ENCODE measurements at places on chromosomes 12 and 14.

GRCh38 chr12:108616941-108617858 is 16.5 kb downstream of the SELPLG start:
- DNase-seq = no peak

DNA sequence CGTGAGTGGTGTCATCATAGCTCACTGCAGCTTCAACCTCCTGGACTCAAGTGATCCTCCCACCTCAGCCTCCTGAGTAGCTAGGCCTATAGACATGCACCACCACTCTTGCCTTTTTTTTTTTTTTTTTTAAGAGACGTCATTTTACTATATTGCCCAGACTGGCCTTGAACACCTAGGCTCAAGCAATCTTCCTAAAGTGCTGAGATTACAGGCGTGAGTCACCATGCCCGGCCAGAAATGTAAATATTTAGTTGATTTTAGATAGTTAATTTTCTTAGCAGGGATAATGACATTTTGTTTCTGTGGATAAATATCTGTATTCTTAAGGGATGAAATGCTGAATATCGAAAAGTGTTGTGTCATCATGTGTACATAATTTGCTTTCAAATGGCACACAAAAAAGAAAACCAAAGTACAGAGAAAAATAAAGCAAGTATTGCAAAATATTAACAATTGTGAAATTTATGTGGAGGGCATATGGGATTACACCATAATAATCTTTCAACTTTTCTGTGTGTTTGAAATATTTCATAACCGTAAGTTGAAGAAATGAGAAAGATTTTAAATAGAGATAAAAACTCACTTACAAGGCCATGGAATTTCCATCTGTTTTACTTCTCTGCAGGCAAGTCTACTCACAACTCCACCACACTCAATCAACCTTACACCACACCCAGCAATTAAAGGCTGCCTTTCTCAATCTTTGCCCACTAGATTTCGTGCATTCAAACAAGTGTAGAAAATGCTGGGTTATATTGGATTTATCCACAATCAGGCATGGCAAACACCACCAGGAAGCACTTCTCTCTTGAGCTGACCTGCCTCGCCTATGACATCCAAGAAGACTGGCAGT is 93.7 kb downstream of the SPTSSA start:
- DNase-seq = no peak

DNA sequence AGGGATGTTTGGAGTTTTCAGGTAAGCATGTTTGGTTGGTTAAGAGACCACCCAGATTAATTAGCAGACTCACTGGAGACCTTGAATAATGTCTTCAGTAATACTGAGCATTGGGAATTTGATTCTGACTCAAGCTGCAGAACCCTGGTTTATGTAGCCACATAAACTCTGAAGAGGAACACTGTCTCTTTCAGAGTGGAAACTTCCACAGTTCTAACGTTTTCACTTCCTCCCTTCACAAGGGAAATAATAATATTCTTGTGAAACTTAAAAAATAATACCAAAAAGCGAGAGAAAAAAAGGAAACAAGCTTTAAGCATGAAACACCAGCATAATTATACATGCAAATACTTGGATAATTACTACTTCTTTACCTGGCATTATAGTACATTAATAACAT is 40.0 kb upstream of the ST8SIA1 start:
- no peak for DNase-seq

- no peak for DNase-seq
Observed at GRCh38 chr14:62144863-62145262, 382.6 kb downstream of the SNAPC1 start.

DNA sequence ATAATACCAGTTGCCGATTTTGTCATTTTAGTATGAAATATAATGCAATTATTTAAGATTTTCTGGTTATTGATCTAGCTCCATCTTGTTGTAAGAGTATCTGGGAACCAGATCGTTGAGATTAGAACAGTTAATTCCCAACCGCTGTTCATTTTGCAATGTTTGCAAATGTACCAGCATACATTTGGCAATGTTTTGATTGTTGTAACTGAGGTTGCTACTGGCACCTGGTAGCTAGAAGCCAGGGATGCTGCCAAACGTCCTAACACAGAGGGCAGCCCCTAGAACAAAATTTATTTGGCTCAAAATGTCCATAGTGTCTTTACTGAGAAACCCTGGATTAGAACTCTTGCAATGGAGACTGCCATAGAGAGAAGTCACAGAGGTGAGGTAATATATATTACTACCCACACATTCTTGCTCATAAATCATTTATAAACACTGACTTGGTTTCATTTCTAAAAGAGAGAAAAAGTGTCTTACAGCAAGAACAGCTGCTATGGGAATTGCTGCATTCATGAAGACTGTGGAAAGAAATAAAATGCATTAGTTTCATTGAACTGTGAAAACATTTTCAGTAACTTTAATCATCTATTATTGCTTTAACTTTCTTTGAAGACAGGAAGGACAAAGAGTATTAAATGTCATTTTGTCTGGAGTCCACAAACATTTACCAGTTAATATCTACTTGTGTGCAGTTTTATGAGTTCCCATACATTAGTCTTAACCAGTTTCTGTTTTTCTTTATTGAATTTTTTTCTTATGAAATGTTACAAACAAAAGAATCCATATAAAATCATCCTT is 46.2 kb downstream of the ABCC9 start:
- no peak for DNase-seq

DNA sequence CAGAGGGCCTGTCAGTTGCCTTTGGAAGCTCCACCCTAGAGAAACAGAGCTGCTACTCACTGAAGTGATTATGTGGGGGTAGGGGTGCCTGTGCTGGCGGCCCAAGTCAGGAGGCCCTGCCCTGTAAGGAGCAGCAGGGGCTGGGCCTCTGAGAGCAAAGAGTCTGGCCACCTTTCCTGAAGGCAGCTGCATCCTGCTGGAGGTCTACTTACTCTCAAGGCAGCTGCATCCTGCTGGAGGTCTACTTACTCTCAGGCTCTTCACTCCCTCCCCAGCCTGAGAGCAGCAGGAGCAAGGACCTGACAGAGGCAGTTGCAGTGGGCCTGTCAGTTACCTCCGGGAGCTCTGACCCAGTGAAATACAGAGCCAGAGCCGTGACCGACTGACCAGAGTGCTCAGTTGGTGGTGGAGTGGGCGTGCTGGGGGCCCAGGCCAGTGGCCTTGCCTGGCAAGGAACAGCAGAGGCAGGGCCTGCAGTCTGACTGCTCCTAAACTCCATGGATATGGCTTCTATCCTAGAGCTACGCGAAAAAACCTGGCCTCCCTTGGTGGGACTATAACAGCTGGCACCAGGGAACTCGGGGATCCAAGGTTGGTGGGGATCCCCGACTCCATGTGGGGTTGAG is 32.3 kb downstream of the RAD51B start:
- DNase-seq = no peak

- no peak for DNase-seq
Observed at GRCh38 chr14:71321574-71322315, 414.5 kb downstream of the PCNX1 start.

DNA sequence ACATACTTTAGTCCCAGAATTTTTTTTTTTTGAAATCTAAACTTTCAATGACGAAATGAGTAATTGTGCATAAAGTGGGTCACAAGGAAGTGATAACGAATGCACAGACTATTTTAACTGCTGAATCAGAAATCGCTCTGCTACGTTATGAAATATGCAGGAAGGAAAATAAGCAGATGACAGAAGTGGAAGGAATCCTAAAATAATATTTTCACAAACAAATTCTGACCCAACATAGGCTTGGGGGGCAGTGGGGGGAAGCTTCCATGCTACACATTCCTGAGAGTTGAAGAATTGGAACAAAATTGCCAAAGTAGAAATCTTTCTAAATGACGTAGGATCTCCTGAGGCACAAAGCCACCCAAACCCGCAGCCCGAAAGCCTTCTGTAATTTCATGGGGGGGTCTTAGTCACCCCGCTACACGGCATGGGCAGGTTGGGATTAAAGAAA is 89.6 kb downstream of the ARF6 start:
- DNase-seq = no peak

GRCh38 chr12:126069549-126070165 is 1004.4 kb downstream of the AACS start:
- DNase-seq = no peak

DNA sequence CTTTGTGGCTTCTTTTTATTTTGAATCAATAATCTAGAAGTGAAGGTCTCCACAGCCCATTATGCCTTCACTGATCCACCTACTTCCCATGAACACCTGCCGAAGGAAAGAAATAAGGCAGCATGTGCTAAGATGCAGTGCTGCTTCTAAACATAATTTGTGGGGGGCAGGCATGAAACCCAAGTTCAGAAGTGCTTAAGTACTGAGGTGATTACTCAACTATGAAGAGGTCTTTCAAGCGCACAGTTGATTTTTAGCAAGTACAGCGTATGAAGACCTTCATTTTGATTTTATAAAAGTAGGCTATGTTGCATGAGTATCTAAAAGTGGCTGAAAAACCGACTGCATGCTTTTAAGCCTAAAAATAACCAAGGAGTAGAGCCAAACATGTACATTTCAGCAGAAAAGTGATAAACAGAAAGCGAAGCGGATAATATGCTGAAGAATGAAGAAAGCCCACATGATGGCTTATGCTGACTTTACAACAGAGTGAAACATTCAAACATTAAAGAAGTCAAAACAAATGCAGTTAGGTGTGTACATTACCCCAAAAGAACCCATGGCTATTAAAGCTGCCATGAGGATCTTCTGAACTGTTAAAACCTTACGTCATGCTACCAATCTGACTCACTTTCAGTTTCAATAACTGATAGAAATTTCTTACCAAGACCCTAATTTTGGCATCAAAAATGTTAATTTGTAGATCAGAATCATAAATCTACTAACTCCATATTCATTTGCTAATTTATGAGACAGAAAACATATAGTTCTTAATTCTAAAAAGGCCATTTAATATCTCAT is 29.3 kb downstream of the KICS2 start:
- no peak for DNase-seq

- DNase-seq = no peak
Observed at GRCh38 chr14:61344437-61345150, 23.2 kb downstream of the PRKCH start.

DNA sequence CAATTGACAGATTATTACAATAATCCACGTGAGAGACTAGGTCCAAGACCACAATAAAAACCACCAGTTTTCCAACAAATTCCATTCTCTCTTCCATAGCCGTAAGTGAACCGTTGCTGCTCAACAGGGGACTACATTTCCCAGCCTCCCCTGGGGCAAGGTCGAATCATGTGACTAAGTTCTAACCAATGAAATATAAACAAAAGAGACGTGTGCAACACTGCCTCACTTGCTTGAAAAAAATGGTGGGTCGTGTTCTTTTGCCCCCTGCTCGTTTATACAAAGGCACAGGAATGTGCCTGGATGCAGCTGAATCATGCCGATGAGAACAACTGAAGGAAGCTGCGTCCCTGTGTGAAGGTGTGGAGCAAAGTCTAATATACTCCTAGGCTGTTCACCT is 51.1 kb downstream of the HSPB8 start:
- no peak for DNase-seq

- no peak for DNase-seq
Observed at GRCh38 chr14:54702014-54702491, 135.1 kb downstream of the SAMD4A start.

DNA sequence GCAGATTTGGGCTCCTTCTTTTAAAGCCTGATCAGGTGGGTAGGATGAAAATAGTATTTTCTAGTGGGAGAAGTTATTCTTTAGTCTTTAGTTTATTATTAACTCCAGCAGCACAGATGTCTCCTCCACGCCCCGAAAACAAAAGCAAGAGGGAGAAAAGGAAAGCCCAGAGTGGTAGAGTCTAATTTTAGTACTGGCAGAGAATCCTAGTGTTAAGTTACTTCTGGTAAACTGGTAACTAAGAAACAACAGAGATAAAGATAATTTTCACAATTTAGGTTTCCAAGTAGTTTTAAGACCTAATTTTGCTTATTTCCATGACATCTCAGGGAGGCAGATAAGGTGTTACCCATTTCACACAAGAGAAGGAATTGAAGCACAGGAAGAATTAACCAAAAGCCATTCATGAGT is 16.3 kb downstream of the ATP5MC2 start:
- DNase-seq = no peak

DNA sequence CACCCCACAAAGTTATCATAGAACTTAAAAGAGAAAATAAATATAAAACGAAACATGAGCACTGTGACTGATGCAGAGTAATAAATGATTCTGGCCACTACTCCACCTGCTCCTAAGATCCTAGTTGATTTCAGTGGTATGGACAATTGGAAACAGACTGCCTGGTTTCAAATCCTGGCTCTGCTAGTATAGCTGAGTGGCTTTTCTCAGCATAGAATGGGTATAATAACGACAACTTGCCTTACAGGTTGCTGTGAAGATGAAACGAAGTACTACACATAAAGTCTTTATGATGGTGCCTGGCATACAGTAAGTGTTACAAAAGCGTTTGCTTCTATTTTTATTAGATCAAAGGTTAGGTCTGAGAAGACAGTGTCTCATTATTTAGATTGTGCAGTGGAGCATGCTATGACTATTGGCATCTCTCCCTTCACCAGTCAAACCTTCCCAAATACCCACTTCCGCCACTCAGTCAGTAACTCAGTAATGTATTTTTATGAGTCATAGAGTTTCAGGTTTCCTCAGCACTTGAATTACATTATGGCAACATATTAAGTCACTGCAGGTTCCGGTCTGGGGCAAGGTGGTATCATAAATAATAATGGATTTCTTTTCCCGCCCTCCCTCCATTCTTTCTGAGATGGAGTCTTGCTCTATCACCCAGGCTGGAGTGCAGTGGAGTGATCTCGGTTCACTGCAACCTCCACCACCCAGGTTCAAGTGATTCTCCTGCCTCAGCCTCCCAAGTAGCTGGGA is 29.7 kb upstream of the NR2C1 start:
- no peak for DNase-seq

DNA sequence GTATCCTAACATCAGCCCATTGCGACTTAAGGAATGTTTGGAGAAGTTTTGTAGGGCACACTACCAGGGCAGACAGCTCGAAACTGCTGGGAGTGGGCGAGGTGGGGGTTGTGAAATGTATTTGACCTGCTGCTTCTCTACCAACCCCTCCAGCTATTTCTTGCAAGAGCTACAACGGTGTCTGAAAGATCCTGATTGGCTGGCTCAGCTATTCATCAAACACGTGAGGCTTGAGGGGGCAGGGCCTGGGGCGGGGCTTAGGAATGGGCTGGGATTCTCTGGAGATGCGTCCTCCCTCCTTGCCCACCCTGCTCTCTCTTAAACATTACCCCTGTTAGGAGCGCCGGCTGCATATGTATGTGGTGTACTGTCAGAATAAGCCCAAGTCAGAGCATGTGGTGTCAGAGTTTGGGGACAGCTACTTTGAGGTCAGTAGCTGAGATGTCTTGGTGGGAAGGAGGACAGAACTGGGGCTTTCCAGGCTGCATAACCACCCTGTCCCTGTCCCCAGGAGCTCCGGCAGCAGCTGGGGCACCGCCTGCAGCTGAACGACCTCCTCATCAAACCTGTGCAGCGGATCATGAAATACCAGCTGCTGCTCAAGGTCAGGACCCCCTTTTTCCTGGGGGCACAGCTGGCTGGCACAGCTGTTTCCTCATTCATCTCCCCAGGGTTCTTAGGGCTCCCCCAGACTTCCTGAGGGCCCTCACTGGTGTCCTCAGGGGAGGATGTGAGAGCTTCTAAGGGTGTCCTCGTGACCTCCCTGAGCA is 3.1 kb downstream of the ARHGEF25 start:
- no peak for DNase-seq

- no peak for DNase-seq
Observed at GRCh38 chr12:117053050-117053400, 46.2 kb downstream of the TESC start.

- DNase-seq = no peak
Observed at GRCh38 chr12:54390668-54391551, 6.4 kb upstream of the ZNF385A start.

- DNase-seq = no peak
Observed at GRCh38 chr14:92185559-92185958, 63.8 kb downstream of the CPSF2 start.
